T-cell (primary cell): ENCODE measurements at places on chromosomes 11 and 22. TPM values are rescaled to one million over a fixed set of nuclear protein-coding genes. Genes with fewer than 3 reads are reported as not detected.

GRCh38 chr11:78405805-78406204, 11.8 kb downstream of the GAB2 start:
- DNase-seq, result no peak

GRCh38 chr22:28450109-28450508, 229.5 kb downstream of the TTC28 start:
- no peak for DNase-seq

DNA sequence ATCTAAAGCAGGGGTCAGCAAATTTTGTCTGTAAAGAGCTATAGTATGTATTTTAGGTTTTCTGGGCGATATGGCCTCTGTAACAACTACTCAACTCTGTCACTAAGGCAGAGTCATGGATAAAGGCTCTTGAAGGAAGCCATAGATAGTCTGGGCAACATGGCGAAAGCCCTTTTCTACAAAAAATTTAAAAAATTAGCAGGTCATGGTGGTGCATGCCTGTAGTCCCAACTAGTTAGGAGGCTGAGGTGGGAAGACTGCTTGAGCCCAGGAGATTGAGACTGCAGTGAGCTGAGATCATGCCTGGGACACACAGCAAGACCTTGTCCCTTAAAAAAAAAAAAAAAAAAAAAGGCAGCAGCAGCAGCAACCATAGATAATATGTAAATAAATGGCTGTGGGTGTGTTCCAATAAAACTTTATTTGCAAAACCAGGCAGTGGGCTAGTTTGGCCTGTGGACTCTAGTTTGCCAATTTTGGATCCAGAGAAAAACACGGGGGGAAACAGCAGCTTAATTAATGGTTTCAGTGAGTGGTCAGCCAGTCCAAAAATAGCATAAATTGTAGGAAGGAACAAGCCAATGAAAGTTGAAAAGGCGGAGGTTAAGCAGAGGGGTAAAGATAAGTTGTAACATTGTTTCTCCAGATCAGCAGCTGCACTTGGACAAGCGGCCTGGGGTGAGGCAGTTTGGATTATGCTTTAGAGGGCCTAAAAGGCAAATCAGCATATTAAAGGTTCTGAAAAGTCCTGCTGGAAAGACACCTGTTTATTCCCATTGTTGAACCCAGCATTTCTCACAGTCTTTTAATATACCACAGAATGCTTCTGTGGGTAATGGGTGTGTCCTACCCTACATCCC, 62.6 kb downstream of the KIAA1671 start:
- no peak for DNase-seq

Gene FAM181B
- total RNA-seq, result not detected

DNA sequence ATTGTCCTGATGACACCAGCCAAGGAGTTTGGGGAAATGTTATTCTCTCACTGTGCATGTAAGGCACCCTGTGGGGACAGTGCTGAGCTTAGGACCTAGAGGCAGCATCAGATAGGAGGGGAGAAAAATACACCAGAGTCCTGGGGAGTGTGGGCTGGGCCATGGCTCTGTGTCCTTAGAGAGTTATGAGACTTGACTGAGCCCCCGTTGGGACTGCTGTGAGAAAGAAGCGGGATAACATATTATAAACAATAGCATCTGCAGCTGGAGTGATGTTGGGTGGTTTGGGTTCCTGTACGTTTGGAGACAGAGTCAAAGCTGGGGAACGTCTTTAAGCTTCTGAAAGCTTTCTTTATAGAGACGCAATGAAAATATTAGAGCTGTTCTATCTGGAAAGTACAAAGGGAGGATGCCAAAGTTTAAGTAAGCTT, 90.9 kb upstream of the CRTAM start:
- DNase-seq, result no peak

Gene TNNI2
- total RNA-seq, result not detected

DNA sequence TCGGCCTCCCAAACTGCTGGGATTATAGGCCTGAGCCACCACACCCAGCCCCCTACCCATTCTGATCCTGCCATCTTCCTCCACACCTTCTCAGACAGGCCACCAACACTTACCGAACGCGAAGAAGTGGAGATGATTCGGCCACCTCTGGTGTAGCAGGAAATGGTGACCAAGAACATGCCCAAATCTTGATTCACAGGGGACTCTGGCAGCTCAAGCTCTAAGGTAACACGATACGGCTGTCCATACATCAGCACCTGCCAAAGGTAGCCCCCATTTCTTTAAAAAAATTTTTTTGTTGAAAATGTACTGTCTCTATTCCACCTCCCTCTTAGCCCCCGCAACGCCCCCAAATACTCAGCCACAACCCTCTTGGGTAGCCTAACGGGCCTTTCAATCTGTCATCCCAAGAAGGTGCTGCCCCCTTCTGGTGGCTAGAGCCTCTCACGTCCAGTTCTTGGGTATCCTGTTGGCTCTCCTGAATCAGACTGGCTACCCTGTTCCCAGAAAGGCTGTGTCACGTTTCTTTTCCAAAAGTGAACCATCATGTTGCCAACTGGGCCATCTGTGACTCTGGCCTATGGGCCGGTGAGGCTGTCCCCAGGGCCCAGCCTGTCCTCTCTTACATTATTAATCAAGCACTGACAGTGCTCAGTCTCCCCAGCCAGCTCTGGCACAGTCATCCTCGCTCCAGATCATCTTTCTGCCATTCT, 5.3 kb upstream of the LRRN4CL start:
- DNase-seq, result peak; percentile 74

GRCh38 chr11:86589856-86590589, 82.4 kb downstream of the ME3 start:
- no peak for DNase-seq

- no peak for DNase-seq
Observed at GRCh38 chr11:129248618-129249017, 56.5 kb upstream of the ARHGAP32 start.

DNA sequence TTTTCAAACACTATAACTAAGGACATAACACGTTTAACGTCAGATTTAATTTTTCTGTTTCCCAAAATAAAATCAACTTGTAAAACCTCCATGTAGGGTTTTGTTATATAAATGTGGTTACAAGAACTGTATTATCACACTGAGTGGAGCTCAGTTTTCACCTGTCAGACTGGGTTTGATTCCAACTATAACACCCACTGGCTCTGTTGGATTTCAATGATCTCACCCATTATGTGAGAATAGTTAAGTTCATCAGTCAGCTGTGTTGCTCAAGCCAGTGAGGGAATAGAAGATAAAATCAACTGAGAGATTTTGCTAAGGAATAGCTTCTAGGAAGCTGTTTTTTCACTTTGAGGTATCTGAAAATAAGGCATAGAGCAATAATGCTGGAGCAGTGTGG, 5.1 kb upstream of the OR52R1 start:
- no peak for DNase-seq

Gene APOL1
- total RNA-seq, result 17.0 TPM

- no peak for DNase-seq
Observed at GRCh38 chr11:65717906-65718305, 2.7 kb downstream of the RNASEH2C start.
